Posterior cingulate gyrus (tissue), 11 donors: ENCODE measurements at places on chromosomes 2 and 18.

DNA sequence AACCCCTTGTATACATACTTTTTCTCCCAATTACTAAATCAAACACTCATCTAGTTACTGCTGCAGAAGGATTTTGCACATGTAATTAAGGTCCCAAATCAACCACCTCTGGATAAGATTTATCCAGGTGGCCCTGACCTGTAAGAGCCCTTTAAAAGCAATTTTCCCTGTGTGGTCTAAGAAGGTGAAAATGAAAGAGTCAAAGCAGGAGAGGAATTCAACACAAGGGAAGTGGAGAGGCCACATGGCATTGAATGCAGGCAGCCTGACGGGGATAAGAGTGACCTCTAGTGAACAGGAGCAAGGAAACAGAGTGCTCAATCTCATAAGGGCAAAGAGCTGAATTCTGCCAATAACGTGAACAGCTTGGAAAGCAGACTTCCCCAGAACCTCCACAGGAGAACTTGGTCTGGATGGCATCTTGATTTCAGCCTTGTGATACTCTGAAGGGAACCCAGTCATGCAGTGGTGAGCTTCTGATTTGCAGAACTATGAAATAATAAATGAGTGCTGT, 27.2 kb downstream of the PPP3R1 start:
- no peak for DNase-seq

DNA sequence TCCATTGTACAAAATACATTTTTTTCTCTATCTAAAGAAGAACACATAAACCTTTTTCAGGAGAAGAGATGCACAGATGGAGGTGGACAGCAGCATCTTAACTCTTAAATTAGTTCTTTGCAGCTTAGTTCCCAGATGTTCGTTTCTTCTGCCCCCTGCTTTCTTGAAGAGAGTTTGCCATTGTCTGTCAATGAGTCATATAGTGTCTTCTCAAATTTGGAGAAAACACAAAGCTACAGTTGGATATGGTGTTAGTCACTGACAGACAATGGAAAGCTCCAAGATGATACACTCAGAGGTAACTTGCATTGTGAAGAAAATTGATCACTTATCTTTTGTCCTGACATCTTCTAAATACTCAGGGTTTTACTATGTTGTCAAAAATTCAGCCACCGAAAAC, 48.8 kb upstream of the TMEFF2 start:
- no peak for DNase-seq

DNA sequence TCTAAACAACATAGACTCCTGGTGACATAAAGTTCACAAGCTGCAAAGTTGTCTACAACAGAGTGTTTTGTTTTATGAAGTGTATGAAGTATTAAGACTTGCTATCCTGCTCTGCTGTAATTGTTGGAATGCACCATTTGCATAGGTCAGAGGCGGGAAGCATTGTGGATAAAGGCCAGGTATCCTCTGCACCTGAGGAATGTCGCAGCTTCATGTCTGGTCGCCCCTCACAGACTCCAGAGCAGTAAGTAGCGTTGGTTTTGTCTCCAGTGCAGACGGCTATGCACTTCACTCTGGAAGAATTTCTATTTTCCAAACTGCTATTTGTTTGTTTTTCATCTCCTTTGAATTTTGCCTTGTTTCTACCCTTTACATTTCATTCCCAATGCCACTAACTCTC, 63.1 kb downstream of the UNC80 start:
- DNase-seq, result no peak

DNA sequence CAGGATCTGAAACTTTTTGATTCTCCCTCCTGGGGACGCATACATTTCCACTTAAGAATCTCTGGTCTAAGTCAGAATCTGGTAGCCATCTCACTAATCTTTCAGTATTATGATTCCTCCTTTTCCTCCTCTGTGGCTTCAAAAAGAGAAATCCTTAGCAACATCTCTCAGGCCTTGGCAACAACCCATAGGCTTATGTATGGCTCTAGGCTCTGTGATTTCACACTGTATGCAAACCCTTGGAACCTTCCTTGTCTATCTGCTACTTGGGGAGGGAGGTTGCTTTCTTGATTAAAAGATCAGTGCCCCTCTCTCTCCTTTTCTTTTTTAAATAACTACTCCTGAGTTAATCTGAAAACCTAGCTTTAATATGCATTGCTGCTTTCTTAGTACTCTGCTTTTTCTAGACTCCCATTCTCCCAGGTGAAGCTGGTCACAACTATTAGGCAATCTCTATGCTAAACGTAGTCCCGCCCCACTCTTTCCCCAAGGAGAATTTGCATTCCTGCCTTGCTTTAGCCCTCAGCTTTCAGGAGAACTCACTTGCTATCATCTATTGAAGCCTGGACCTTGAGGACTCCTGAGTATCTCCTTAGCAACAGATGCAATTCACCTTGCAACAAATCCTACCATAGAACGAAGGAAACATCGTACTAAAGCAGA, 72.2 kb upstream of the L3MBTL4 start:
- no peak for DNase-seq

DNA sequence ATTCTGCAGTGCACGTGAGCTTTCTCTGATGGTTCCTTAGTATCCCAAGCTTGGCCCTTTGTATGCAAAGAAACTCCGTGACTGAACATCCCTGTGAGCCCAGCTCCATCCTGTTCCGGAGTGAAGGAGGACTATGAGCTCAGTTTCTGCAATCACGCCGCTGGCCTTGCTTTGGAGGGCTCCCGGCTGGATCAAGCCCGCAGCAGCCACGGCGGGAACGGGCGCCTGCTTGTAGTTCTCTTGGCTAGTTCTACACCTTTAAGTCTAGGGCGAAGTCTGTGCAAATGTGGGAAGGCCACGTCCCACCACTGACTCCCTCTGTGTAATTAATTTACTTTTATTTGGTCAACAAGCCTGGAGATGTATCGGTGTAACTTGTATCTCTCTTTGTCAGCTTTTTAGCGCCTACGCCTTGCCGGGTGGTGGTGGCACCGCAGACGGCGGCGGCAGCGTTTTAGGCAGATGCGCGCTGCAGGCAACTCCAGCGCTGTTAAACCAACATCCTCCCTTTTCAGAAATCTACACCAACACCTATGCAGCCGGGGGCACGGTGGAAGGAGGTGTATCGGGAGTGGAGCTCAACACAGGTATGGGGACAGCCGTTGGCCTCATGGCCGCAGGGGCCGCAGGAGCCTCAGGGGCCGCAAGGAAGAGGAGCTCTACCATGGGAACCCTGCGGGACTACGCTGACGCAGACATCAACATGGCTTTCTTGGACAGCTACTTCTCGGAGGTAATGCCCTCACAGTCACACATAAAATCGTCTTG, 34.3 kb downstream of the DSG4 start:
- DNase-seq, result no peak

- DNase-seq, result peak; percentile 82
Observed at GRCh38 chr2:43024515-43025011, 201.8 kb downstream of the ZFP36L2 start.

GRCh38 chr2:121289271-121289670, 4.3 kb upstream of the TFCP2L1 start:
- DNase-seq, result no peak

DNA sequence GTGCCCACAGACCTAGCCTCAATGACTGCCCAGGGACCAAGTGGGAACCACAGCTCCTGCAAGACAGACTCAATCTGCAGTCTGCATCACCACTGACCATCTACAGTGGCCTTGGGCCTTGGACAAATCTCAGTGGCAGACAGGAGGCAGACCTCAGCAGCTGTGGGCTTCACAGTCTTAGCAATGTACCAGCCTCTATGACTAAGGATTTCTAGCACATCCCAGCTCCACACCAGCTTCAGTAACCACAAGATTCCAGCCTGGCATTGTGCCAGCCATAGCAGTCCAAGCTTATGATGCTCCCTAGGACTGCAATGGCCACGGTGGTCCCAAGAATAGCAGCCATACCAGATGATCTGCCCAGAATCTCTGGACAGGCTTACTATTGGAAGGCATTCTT, 19.6 kb upstream of the WDR75 start:
- no peak for DNase-seq

- DNase-seq, result no peak
Observed at GRCh38 chr18:44178476-44178875, 502.2 kb upstream of the SETBP1 start.

DNA sequence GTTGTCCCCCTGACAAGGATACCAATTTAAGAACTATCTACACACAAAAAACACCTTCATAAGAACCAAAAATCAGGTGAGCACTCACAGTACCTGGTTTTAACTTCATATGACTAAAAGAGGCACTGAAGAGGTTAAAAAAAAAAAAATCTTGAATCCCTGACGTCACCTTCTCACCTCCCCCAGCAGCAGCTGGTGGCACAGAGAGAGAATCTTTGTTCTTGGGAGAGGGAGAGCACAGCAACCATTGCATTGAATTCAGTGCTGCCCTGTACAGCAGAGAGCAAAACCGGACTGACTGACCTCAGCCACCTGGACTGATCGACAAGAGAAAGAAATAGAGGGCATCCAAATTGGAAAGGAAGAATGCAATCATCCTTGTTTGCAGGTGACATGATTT, 566.0 kb downstream of the TMX3 start:
- no peak for DNase-seq

GRCh38 chr2:132776287-132776686, 106.3 kb upstream of the LYPD1 start:
- DNase-seq, result no peak

- DNase-seq, result peak; percentile 42
Observed at GRCh38 chr2:98761267-98761781, 30.4 kb upstream of the MGAT4A start.

- no peak for DNase-seq
Observed at GRCh38 chr18:44452346-44452745, 228.3 kb upstream of the SETBP1 start.

- no peak for DNase-seq
Observed at GRCh38 chr2:46377101-46377581, 79.9 kb downstream of the EPAS1 start.

DNA sequence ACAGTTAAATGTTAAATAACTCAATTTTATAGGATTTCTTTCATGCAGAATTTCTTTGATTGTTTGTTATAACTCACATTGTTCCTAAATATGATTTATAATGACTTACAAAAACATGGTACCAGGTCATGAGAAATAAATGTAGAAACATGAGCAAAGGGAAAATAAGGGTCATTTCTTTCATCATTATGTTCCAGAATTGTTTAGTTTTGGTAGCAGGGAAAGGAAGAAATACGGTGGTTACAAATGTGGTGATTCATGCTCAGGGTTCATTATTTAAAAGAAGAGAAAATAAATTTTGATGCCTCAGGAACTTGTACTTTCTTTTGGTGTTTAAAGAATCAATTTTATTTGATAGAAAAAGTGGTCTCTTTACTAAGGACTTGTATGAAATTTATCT, 4.4 kb downstream of the LYPD6B start:
- no peak for DNase-seq

GRCh38 chr2:8993196-8993901, 10.1 kb downstream of the MBOAT2 start:
- DNase-seq, result no peak

DNA sequence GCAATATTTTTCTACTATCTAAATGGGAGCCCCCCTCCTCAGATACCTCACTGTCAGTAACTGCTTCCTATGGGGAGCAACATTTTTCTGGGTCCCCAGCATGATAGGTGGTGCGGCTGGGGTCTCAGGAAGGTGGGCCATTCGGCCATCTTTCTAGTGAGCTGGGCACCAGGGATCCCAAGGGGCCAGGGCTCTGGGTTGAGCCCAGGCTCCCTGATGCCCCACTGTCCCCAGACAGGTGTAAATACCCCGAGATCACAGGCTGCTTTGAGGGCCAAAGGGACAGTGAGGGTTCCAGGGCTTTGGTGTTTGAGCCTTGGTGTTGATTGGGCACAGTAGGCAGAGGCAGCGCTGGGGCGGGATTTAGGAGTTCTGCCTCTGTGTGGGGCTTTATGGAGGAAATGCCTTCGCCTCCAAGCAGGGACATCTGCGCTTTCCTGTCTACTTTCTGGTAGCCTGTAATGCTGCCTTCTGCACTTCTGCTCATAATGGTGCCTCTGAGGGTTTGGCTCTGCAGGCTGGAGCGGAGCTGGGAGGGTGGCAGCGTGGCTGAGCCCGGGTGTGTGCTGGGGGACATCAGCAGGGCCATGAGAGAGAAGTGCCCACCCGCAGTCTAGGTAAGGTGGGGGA, 5.3 kb downstream of the ITM2C start:
- DNase-seq, result no peak

- DNase-seq, result no peak
Observed at GRCh38 chr2:144042751-144043150, 477.2 kb downstream of the ZEB2 start.

GRCh38 chr2:142426064-142426463, 295.2 kb upstream of the LRP1B start:
- no peak for DNase-seq

DNA sequence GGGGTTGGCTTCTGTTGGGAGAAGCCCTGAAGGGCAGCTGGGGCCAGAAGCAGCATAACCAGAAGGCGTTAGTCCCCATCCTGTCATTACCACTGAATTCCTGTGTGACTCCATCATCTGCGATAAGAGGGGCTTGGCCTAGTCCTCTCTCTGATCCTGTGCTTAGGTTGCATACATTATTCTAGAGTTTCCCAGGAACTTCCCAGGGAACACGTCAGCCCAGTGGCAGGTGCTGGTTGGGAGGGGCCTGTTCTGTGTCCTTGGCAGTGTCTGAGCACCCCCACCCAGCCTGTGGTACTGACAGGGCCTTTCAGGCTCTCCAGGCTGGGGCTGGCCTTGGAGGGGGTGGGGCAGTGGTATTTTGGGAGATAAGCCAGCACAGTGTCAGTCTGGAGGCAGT, 4.5 kb upstream of the TOGARAM2 start:
- DNase-seq, result no peak

DNA sequence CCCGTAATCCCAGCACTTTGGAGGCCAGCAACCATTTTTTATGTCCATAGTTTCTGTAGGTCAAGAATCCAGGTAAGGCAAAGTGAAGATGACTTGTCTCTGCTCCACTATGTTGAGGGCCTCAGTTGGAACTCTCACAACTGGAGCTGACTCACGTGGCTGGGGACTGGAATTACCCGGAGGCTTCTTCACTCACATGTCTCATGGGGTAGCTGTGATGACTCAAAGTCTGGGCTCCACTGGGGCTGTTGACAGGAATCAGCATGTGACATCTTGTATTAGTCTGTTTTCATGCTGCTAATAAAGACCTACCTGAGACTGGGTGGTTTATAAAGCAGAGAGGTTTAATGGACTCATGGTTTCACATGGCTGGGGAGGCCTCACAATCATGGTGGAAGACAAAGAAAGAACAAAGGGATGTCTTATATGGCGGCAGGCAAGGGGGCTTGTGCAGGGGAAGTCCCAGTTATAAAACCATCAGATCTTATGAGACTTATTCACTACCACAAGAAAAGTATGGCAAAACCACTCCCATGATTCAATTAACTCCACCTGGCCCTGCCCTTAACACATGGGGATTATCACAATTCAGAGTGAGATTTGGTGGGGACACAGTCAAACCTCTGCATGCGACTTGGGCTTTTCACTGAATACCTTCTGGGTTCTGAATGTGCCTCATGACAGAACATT, 7.8 kb upstream of the PPP1R1C start:
- no peak for DNase-seq

DNA sequence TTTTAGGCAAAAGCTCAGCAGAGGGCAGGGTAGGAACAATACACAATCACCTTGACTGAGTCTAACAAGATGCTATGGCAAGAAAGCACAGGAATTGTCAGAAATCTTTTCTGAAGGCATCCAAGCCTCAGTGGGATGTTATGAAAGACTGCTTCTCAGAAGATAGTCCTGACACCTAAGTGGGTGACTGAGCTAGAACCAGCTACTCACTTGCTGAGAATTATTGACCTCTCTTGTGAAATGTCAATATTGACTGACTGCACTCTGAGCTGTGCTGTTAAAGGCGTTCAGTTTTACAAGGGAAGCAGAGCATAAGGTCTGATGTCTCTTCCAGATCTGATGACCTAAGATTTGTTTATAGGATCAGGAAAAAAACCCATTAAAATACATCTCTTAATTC, 46.1 kb downstream of the TACR1 start:
- DNase-seq, result no peak
